Hematopoietic multipotent progenitor cell treated with erythropoietin and hydrocortisone succinate and interleukin-3 and kit ligand, for 15 days (in vitro differentiated cells): ENCODE measurements at places on chromosomes 5 and 9.
A peak's percentile ranks its signal among the peaks of the same experiment; 100 is the strongest.

GRCh38 chr5:64509828-64510227 is 4.0 kb downstream of the RGS7BP start:
- DNase-seq: no peak

DNA sequence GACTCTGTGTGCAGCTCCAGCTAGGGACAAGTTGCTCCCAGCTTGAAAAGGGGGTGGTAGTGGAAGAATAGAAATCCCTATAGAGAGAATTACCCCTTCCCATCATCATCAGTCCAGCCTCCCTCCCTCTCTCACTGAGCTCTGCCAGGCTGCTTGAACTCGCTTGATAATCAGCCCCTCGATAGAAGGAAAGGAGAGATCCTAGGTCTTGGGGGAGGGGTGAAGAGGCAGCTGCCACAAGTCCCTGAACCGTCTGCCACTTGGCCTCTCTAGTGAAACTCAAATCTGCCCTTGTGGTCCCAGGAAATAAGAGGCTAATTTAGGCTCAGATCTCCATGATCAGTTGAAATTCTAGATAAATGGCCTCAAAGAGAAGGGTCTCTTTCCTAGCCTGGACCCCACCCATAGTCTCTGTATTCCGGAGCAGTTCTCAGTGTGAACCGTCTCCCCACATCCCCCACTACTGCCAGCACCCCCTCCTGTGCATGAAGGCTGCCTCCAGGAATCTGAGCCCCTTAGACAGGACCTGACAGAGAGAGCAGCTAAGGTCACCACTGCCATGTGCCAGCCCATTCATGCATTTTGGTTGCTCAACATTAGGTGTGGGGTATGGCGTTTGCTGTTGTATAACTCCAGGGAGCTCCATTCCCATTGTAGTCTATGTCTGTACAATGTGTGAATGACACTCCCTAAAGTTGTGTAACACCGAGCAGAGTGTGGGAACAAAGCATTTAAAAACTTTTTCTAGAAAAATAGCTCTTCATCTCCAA is 5.5 kb downstream of the DNAJB5 start:
- no peak for DNase-seq

DNA sequence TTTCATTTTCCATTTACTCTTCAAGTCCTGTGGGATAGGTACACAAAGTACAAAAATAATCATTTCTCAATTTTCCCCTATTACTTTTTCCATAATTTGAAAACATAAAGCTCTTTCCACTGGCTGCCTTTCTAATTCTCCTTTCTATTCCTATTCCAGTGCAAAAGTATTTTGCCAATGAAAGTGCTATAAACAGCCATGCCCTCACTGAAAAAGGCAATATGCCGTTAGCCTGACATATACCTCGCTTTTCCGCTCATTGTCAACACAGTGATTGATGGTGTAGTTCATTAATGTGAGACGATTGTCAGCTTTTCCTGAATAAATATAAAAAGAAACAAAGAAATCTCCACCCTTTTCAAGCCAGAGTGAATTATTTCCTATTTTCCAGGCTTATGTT is 97.5 kb downstream of the EBF1 start:
- no peak for DNase-seq

DNA sequence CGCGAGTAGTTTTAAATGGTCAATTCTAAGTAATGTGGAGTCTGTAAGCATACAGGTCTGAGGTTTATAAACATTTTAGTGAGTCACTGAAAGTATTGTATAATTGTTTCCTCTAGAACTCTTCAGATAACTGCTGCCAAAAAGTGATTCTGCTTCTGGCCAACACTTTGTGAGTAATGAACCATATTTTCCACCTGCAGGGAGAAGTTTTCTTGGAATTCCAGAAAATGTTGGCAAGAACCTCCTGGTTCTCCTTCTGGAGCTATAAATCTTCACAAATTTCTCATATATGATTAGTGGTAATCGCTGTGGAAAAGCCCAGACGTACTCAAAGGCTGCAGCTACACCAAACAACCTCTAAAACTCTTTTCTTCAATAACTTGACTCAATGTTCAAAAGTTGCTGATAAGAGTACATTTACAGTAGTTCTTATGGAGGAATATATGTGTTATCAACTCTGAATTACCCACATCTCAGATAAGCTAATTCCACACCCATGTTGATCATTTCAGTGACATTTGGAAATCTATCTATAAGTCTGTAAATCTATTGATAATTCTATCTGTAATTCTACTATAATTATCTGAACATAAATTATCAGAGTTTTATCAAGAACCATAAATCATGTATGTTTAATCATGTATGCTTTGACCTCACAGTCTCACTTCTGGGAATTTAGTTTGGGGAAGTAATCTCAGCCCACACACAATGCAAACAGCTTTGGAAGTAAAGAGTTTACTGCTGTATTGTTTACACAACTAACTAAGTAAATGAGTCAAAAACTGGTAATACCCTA is 74.1 kb downstream of the FNBP1 start:
- no peak for DNase-seq

GRCh38 chr5:157076558-157076957 is 17.6 kb upstream of the HAVCR1 start:
- DNase-seq: no peak

DNA sequence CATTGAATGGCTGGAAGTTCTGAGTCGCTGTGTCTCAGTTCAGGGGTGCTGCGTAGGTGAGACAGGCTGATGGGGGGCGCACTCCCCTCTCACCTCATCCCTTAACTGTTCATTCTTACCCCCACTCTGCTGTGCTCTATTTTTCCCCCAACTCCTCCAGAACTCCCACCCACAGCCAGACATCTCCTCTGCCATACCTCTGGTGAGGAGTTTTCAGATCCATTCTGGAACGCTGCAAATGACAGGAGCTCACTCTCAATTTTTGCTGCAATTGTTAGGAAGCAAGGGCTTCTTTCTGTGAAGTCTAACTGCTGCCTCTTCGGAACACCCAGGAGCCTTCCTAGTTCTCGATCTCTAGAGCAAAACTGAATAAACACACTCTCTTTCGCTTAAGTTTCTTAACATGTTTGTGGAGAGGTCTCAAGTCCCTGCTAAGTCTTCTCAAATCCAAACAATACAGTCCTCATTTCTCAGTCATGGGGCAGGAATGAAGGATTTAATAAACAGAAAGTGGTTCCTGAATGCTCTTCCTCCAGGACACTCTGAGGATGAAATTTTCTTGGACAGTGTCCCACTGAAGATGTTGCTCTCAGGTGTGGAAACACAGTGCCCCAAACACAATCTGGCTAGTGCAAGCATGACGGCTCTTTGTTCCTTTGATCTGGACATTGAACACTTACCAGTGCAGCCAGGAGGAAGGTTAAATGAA is 387.7 kb downstream of the KDM4C start:
- no peak for DNase-seq

DNA sequence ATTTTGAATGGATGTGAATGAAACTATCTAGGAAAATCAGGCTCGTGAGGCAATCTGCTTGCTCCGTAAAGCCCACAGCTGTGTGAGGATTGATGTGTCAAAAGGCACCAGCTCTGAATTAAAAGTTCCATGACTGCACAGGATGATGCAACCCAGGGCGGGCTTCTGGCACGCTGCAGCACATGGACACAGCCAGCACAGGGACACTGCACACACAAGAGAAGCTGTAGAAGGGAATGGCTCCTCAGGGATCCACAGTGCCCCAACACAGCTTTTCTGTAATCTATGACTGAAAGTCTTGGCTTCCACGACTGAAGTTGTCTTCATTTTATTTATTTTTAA is 151.0 kb downstream of the GCNT1 start:
- no peak for DNase-seq

GRCh38 chr5:158140120-158140731 is 281.3 kb upstream of the CLINT1 start:
- DNase-seq: no peak

GRCh38 chr9:33329979-33330378 is 39.7 kb downstream of the NFX1 start:
- DNase-seq: no peak

- DNase-seq: peak; percentile 57
Measured at GRCh38 chr9:97900738-97901565, 21.3 kb downstream of the TRMO start.

GRCh38 chr9:87337335-87338087 is 160.2 kb upstream of the DAPK1 start:
- DNase-seq: peak; percentile 30

DNA sequence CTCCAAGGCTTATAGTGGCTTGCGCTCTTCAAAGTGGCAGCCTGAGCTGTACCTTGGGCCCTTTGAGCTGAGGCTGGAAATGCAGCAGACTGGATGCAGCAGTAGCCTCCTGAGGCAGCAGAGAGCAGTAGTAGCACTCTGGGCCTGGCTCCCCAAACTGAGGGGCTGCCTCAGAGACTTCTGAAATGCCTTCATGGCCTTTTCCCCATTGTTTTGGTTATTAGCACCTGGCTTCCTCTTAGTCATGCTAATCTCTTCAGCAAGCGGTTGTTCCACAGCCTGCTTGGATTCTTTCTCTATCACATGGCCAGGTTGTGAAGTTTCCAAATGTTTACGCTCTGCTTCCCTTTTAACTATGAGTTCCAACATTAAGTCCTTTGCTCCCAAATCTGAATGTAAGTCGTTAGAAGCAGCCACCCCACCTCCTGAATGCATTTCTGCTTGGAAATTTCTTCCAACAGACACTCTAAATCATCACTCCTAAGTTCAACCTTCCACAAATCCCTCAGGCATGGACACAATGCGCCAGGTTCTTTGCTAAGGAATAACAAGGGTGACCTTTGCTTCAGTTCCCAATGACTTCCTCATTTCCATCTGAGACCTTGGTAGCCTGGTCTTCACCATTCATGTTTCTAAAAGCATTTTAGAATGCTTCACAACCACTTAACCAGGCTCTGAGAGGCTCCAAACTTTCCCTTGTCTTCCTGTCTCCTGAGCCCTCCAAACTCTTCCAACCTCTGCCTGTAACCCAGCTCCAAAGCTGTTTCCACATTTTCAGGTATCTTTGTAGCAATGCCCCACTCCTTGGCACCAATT is 145.8 kb downstream of the ZDHHC21 start:
- no peak for DNase-seq

DNA sequence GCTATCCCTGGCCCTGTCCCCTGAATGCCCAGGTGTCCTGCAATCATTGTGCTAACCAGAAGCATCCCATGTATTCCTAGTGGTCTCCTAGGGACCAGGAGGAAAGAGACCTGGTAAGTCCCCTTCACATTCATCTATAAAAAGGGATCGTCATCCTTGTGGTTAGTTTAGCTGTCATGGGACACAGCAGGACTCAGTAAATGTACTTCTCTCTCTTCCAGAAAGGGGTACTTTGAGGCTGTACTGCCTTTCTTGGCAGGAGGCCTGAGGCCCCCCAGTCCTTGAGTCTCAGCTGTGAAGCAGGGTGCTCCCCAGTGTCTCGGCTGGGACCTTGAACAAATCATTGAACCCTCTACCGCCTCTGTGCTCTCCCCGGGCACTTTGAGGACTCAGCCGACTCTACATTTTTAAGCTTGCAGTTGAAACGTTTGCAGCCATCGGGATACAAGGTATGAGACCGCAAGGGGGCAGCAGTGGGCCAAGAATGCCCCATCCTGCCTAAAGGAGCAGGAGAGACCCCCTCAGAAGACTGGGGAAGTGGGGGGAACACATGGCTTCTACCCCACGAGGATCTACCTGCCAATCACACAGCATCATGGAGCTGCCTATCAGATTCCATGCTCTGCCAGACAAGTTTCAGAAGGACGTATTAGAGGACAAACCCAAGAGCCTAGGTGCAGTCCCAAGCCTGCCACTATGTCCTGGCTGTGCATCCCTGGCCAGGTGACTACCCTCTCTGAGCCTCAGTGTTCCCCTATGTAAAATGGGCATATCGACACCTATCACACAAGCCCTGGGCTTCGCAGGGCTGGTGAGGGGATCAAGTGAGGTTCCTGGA is 2.4 kb upstream of the PHYKPL start:
- peak; percentile 71 for DNase-seq

GRCh38 chr5:99639905-99640304 is 711.1 kb upstream of the CHD1 start:
- no peak for DNase-seq

GRCh38 chr5:90557871-90558270 is 726 bp upstream of the ADGRV1 start:
- no peak for DNase-seq

- DNase-seq: no peak
Measured at GRCh38 chr9:136051453-136051836, 43.6 kb downstream of the NACC2 start.

GRCh38 chr5:137718611-137719010 is 17.3 kb downstream of the KLHL3 start:
- no peak for DNase-seq

- no peak for DNase-seq
Measured at GRCh38 chr5:38666668-38667498, 110.4 kb upstream of the LIFR start.

- DNase-seq: no peak
Measured at GRCh38 chr9:69975681-69976080, 68.0 kb upstream of the MAMDC2 start.
